T-helper 17 cell (primary cell): ENCODE measurements at places on chromosomes 16 and 17. TPM values are rescaled to one million over a fixed set of nuclear protein-coding genes. Genes with fewer than 3 reads are reported as not detected.

Gene KRT33B
- total RNA-seq, result not detected

Gene KCNG4
- total RNA-seq, result not detected

Gene NEUROD2
- not detected for total RNA-seq

Gene IGSF6
- total RNA-seq, result 1.6 TPM

GRCh38 chr16:86818671-86819532, 240.6 kb downstream of the FOXL1 start:
- DNase-seq, result no peak

DNA sequence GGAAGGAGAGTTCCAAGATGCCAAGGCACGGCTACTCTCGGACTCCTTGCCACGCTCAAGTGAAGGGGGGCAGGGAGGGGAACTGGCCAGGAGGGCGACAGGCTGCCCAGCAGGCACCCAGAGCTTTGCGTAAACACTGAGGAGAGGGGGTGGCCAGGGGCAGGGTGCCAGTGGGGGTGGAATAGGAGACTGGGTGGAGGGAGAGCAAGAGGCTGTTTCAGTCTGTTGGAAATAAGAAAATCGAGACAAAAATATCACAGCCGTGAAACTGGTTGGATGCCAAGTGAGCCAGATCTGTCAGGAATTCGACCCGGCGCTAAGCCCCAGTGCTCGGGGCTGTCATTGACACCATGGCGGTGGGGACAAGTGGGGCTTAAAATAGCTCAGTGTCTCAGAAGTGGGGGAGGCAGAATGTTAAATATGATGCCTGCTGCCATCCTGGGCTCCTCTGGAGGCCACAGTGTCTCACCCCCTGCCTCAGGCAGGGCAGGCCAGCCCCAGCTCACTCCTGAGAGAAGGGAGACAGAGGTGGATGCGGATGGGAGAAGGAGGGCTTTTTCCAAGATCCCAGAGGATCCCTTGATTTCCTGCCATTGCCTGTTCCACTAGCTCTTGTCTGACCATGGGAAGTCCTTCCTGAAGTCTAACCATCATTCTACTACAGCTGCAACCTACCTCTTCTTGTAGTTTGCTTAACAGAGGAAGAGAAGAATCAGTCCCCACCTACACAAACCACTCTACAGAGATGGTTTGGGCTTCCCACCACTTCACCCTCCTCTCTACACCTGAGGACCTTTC, 9.5 kb downstream of the PNMT start:
- DNase-seq, result no peak

- DNase-seq, result no peak
Measured at GRCh38 chr16:11395949-11396240, 50.6 kb downstream of the RMI2 start.

DNA sequence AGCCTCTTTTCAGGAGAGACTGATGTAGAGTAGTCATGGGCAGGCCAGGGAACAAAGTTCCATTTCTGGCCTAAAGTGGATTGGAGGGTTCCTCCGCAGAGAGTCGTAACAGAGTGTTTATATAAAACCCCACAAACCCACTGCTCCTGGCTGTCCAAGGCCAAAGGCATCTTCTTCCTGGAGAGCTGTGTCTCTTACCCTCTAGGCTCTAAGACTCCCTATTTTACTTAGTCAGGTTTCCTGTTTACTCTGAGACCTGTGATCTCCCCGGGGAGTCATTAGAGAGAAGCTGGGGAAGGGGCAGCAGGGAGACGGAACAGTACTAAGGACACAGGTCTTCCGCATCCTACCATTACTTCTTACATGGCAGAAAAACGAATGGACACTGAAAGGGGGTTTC, 69.5 kb downstream of the HIC1 start:
- no peak for DNase-seq

GRCh38 chr16:88055356-88055755, 104.1 kb downstream of the BANP start:
- DNase-seq, result no peak

DNA sequence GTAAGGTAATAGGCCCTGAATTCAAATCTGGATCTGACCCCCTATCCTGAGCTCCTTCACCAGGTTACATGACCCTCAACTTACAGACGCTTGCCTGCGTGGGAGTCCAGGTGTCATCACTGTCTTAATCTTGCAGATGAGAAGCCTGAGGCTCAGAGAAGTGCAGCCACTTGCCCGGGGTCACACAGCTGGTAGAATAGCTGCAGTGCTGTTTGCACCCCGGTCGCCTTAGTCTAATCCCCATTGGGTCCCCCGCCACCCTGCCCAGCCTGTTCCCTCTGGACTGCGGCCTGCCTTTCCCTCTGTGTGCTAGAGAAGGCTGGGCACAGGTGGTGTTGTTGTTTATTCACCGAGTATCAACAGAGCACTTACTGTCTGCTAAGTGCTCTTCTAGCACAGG, 107.0 kb downstream of the SDR42E1 start:
- no peak for DNase-seq

DNA sequence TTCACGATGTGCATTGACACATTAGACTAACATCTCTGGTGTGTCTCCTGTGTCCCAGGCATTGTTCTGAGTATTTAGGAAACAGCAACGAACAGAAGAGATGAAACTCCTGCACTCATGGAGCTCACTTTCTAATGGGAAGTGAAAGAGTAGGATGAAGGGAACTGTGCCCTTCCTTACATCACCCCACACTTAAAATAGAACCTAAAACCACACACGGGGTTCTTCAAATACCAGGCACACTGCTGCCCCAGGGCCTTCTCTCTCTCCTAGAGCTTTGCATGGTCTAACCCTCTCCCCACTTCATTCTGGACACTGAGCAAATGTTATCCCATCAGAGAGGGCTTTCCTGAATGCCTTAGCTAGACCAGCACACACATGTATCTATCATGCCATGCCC, 33.7 kb downstream of the TRIM25 start:
- no peak for DNase-seq

- DNase-seq, result no peak
Measured at GRCh38 chr17:9893411-9894012, 11.6 kb downstream of the RCVRN start.

GRCh38 chr17:75266316-75267152, 4.5 kb downstream of the MIF4GD start:
- DNase-seq, result no peak

- DNase-seq, result no peak
Measured at GRCh38 chr17:44400226-44400847, 10.9 kb upstream of the ITGA2B start.

DNA sequence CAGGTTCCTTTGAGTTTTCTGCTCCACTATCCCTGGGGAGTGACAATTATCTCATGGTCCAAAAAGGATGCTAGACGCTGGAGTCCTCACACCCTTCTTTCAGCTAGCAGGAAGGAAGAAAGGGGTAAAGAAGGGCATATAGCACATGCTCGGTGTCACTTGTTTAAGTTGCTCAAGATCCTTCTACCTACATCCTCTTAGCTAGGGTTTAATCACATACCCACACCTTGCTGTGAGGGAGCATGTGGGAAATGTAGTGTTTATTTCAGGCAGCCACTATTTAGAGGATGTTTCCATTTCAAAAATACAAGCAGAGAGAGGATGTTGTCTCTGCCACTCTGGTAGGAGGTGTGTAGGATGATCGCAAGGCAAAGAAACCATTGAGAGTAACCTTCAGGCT, 4.5 kb downstream of the PRKCB start:
- no peak for DNase-seq

GRCh38 chr16:65975049-65975708, 391.3 kb upstream of the CDH5 start:
- DNase-seq, result no peak

GRCh38 chr16:53822936-53823529, 119.1 kb downstream of the FTO start:
- no peak for DNase-seq
